ENCODE measurements at places on chromosomes 1 and 21.
A peak's percentile ranks its signal among the peaks of the same experiment; 100 is the strongest.

- no peak for DNase-seq
Measured at GRCh38 chr21:29829564-29830275, 110.1 kb downstream of the GRIK1 start.

GRCh38 chr1:29669158-29669871 is 433.0 kb downstream of the PTPRU start:
- DNase-seq, result no peak

DNA sequence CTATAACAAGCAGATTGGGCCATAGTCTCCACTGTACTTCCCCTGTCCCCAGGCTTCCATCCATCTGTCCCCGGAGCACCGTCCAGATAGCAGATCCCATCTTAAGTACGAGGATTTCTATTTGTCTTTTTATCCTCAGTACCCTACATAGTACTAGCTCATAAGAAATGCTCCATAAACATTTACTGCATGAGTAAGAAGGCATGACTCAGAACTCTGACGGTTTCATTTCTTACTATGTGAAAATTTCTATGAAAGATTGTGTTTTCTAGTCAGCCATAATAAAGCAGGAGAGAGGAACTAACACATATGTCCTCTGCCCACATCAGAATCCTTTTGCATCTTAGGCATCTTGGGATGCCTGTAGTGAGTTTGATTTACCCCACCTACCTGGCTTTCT is 49.5 kb downstream of the CHD1L start:
- DNase-seq, result peak; percentile 56

DNA sequence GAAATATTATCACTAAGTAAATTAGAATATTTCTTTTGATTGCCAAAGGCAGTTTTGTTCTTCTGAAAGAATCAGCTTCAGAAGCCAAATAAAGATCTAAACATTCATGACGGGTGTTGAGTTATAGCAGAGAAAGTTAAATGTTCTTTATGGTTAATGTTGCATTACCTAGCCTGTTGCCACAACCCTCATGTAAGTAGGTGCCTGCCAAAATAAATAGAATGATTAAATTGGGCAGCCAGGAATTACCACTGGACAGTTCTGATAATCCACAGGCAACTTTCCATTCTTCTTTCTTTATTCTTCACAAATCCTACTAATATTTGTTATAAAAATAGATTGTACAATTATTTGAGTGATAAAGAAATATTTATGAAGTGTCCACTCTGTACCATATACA is 217.9 kb upstream of the NRIP1 start:
- no peak for DNase-seq

GRCh38 chr1:89809556-89809955 is 11.3 kb upstream of the LRRC8D start:
- no peak for DNase-seq

- DNase-seq, result no peak
Measured at GRCh38 chr1:205324781-205325180, 3.2 kb upstream of the NUAK2 start.

DNA sequence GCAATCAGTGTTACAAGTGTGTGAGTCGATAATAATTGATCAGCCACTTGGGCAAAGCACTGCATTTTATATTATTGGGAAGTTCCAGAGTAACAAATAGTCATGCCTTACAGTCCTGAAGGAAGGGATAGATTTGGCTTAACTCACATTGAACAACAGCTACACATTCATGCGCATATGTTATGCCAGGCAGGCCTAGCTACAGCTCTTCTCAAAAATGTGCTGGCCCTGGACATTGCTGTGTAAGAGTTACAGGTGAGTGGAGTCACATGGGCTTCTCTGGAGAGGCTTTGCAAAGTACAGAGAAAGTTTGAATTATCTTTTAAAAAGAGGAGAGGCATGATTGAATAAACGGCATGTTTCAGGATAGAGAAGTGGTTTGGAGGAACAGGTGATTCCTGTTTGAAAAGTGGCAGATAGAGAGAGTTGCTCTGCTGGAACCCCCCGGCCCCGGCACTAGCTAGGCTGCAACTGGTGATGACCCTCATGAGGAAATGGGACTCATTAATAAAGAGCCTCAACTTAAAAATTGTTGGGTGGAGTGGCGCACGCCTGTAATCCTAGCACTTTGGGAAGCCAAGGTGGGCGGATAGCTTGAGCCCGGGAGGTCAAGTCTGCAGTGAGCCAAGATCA is 200.6 kb downstream of the CRB1 start:
- DNase-seq, result no peak

GRCh38 chr1:85135392-85135798 is 65.4 kb downstream of the SYDE2 start:
- no peak for DNase-seq

- DNase-seq, result no peak
Measured at GRCh38 chr1:54127594-54128300, 25.1 kb downstream of the CDCP2 start.

DNA sequence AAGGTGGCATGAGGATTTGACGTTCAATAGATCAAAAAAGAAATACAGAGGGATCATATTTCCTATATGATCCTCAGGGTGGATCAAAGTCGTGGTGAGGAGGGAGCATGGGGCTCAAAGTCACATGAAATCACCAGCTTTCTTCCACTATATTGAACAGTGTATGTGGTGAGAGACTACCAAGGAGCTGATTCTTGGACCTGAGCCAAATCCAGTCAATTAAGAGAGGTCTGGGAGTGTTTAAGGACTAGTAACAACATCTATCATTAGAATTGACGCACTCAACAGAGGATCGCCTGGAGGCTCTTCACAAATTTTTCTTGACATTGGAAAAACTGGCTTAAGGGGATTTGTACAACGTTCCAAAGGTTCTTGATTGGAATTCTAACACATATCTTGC is 267.7 kb upstream of the PROX1 start:
- DNase-seq, result no peak

- DNase-seq, result no peak
Measured at GRCh38 chr1:154960446-154961136, 991 bp downstream of the PYGO2 start.

- no peak for DNase-seq
Measured at GRCh38 chr1:30906631-30907441, 1.7 kb downstream of the SDC3 start.

- no peak for DNase-seq
Measured at GRCh38 chr1:150235294-150235851, 539 bp downstream of the ANP32E start.

- DNase-seq, result peak; percentile 98
Measured at GRCh38 chr1:8822373-8823294, 5.2 kb upstream of the RERE start.

DNA sequence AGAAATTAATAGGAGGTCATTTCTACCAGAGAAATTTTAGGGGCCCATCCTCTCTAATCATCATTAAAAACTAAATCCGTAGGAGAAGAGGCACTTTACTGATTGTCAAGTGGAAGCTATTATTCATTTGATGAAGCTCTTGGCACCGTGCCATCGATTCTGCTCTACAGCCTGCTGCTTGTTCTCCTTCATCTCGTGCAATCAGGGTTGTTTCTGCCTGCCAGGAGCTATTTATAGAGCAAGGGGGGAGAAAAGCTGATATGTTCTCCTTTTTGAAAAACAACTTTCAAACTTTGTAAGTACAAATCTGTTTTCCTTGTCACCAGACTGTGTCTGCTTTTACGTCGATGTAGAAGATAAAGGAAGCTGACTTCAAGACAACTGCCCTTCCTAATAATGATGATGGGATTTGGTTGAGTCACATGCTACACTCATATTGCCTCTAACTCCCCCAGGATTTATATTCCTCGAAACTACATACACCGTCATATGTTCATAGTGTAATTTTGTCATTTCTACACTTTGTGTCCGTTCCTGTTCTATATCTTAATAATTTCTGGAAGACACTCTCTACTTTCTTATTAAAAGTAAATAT is 169.6 kb upstream of the LHX8 start:
- no peak for DNase-seq
